ENCODE measurements at places on chromosomes 16 and 17.

DNA sequence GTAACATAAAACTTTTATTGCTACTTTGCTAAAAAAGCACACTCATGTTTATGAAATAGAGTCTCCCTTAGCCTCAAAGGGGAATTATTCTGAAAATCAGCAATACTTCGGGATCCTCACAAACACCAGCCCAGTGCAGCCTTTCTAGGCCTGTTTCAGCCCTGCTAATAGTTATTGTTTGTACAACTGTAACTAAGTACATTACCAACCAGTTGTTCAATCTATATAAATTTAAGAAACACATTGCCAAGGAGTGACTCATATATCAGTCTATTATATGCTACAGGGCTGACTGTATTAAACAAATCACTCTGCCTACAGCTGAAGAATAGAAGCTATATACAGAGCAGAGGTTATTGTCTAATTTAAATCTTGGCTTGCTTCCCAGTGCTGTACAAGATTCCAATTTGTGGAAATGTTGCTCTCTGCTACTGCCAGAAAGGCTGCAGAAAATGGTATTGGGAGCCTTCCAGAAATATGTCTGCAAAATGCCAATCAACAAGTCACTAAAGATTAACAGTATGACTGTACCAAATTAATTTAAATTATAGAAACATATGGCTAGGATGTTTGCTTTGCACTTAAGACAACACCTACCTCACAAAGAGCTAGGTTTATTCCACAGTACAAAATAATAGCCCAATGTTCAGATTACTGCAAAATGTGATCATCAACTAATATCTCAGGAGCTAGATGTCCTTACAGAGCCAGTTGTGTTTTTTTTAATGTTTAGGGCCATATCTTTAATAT is 49.7 kb downstream of the TOX3 start:
- no peaks in the 10 kb centered on the region for H3K27me3 ChIP-seq
- no peak overlapping the region for H3K4me3 ChIP-seq
- H3K27ac ChIP-seq: peak overlapping the region; percentile 94
- peak; percentile 71 for DNase-seq

- no peak overlapping the region for H3K4me3 ChIP-seq
- H3K27ac ChIP-seq: peak overlapping the region; percentile 70
- H3K27me3 ChIP-seq: no peaks in the 10 kb centered on the region
- peaks cover 66% of the 10 kb centered on the region for H3K4me1 ChIP-seq
These were observed 403 bp upstream of the KRTAP3-1 start for GRCh38 chr17:41009301-41009760.

- H3K27ac ChIP-seq: peak overlapping the region; percentile 66
- no peak for DNase-seq
These were observed 55.6 kb upstream of the MAP3K14 start for GRCh38 chr17:45372325-45372869.

- no peaks in the 10 kb centered on the region for H3K27me3 ChIP-seq
- H3K4me1 ChIP-seq: peaks cover 40% of the 10 kb centered on the region
- DNase-seq: peak; percentile 66
- peaks cover 5% of the 10 kb centered on the region for H3K36me3 ChIP-seq
- peak overlapping the region; percentile 98 for H3K4me3 ChIP-seq
These were observed 2.8 kb downstream of the TOB1 start for GRCh38 chr17:50863221-50863843.

DNA sequence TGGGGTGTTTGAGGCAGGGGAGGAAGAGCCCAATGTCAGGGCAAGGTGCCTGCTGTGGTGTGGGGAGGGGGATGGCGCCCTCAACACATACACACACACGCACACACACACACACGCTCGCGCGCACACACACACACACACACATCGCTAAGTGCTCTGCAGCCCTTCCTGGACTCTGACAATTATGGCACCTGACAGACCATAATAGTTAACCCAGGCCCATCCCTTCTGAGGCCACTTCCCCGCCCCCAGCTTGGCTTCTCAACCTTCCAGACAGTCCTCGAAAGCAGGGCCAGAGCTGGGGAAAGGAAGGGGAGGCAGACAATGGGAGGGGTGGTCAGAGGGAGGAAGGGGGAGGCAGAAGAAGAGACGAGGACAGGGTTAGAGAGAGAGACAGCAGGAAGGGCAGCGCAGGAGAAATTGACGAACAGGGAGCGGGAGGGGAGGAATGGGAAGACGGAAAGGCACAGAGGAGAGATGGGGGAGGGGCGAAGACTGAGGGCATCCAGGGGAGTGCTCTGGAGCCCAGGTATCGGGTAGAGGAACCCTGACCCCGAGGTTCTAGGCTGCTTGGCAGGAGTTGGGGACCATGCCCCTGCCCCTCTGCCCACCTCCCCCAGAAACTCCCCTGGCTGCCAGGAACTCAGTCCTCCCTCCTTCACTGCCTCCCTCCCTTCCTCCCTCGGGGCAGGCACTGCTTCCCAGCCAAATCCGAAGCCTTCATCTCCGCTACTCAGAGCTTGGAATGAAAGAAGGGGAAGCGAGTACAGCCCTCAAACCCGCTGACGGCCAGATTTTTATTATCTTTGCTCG is 4.0 kb downstream of the SRCIN1 start:
- H3K27me3 ChIP-seq: no peaks in the 10 kb centered on the region
- DNase-seq: peak; percentile 58
- no peaks in the 10 kb centered on the region for H3K36me3 ChIP-seq
- no peak overlapping the region for H3K27ac ChIP-seq
- peak overlapping the region; percentile 59 for H3K4me3 ChIP-seq

GRCh38 chr17:5418858-5419355 is 555 bp downstream of the NUP88 start:
- peak overlapping the region; percentile 85 for H3K27ac ChIP-seq
- H3K4me1 ChIP-seq: peaks cover 55% of the 10 kb centered on the region
- peak; percentile 17 for DNase-seq
- H3K36me3 ChIP-seq: peaks cover 11% of the 10 kb centered on the region

- no peaks in the 10 kb centered on the region for H3K27me3 ChIP-seq
- no peak overlapping the region for H3K27ac ChIP-seq
- no peaks in the 10 kb centered on the region for H3K4me1 ChIP-seq
These were observed 73.5 kb upstream of the KIF2B start for GRCh38 chr17:53749178-53749577.

GRCh38 chr17:49588726-49589576 is 13.3 kb downstream of the NXPH3 start:
- no peak for DNase-seq
- H3K4me1 ChIP-seq: no peaks in the 10 kb centered on the region
- no peak overlapping the region for H3K27ac ChIP-seq
- H3K36me3 ChIP-seq: peaks cover 5% of the 10 kb centered on the region
- no peak overlapping the region for H3K4me3 ChIP-seq
- no peaks in the 10 kb centered on the region for H3K27me3 ChIP-seq
